ENCODE measurements at places on chromosomes 7 and 10.

DNA sequence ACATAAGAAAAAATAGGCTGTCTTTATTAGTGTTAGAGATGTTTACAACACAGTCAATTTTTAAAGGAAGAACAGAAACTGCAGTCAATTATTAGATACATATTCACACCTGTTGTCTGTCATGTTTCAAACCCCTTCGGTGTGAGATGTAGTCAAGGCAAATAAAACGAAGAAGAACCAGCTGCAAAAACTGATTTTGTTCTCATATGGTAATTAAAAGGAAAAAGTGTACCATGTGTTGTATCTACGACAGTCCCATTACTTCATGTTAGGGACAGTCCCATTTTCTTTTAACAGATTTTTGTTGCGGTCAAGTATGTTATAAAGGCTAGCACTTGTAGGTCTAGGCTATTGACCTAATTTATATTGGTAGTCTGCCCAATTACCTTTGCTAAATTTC lies 149.4 kb downstream of the LRRN3 start:
- DNase-seq = no peak

DNA sequence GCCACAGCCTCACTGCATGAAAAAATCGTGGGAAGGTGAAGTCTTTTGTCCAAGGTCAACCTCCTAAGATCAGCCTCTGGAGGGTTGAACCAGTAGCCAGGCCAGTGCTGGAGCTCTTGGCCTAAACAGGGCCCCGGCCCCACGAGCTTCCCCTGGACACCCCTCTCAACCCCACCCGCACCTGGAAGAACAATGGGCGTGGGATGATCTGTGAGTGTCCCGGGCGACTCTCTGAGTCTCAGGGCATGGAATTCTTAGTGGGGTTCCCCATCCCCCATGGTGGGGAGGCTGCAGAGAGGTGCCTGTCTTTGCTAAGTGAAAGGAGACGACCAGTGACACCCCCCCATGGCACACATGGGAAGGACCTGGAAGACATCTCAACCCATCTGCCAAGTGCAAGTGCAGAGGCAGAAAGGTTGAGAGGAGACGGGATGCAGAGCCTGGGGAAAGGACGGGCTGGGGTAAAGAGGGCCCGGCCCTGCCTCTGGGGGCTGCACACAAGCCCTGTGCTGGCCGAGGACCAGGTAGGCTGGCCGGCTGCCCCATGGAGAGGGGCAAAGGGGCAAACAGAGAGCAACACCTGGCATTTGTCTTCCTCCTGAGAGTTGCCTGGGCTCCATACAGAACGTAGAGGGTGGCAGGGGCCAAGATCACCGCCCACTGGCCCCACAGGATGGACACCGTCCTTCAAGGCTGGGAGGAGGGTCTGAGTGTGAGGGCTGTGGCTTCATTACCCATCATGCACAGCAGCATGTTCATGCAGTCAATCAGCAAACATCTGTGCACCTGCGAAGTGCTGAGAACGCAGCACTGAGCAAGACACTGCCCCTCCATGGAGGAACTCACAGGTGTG lies 163.0 kb upstream of the PPP2R2D start:
- no peak for DNase-seq

- DNase-seq = no peak
Observed at GRCh38 chr10:31158011-31158658, 126.5 kb upstream of the ZNF438 start.

DNA sequence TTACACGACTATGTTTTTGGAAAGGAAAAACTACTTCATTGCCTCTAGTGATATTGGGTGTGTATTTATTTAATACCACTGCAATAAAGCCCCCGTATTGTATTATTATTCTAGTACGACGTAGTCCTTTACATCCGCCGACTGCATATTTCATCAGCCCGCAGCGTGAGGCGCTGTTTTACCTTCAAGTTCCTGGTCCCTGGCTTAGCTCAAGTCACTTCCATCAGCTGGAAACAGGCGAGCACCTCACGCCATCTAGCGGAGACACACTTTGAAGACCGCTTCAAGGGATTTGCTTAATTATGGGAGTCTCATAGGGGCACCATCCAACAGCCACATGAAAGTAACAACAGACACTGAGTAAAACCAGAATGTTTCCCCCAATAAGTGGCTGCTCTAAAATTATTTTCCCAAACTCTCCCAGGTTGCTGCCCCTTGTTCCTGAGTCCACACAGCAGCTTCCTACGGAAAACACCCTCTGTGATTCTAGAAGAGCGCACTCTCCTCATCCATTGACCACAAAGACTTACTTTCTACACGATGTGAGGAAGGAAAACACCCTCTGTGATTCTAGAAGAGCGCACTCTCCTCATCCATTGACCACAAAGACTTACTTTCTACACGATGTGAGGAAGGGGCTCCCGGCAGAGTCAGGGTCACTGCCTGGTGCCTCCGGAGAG lies 15.7 kb upstream of the ITIH2 start:
- peak; percentile 89 for DNase-seq

- DNase-seq = no peak
Observed at GRCh38 chr10:131267814-131268095, 43.8 kb downstream of the TCERG1L start.

GRCh38 chr7:47454974-47455871 lies 126.7 kb downstream of the TNS3 start:
- no peak for DNase-seq

- no peak for DNase-seq
Observed at GRCh38 chr10:70054902-70055301, 2.3 kb downstream of the MACROH2A2 start.

DNA sequence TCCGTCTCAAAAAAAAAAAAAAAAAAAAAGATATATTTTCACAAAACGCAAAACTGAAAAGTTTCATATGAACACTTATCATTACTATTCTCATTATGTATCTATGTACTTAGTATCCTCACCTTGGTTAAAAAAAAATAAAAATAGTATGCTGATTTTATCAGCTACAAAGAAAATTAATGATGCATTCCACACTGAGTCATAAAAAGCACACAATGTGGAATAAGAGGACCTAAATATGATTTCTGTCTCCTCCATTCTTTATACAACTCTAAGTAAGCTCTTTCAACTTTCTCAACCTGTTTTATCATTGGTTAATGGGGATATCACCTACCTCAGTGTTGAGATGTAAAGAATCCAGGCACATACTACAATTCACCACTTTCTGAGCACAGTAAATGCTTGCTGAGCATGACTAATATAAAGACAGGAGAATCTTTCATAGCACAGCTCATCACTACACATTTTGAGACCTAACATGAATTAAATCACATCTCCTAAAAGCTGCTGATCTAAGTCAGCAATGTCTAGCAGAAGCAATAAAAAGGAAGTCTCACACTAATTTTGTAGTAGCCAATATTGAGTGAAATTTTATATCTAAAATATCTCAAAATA lies 2.7 kb downstream of the SNX13 start:
- DNase-seq = no peak

GRCh38 chr10:15515202-15515601 lies 144.1 kb upstream of the FAM171A1 start:
- no peak for DNase-seq

DNA sequence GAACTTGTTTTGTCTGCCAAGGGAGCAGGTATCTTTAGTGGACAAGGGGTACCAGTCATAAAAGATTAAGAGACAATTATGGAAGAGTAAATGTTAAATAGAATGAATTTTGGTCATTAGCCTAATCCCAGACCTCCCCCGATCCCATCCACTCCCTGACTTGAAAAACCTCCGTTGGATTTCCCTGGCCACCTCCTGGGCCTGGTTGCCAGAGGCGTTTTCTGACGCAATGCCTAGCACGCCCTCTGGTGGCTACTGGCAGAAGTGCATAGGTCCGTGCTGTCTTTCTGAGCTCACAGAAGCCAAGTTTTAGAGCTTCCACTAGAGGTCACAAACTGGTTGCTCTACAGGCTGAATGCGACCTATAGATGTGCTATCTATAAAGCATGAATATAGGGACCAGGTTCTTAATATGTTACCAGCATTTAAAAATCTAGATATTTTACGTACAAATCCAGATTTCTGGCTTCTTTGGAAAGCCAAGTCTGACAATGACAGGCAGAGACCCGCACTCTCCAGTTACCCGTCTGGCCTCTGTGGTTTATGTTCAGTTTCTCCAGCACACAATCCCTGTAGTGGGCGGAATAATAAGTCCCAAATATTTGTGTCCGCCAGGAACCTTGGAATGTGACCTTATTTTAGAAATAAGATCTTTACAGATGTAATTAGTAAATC lies 39.8 kb downstream of the SPOCK2 start:
- DNase-seq = peak; percentile 95

GRCh38 chr7:142323706-142324105 lies 65.8 kb upstream of the PRSS58 start:
- DNase-seq = peak; percentile 66

DNA sequence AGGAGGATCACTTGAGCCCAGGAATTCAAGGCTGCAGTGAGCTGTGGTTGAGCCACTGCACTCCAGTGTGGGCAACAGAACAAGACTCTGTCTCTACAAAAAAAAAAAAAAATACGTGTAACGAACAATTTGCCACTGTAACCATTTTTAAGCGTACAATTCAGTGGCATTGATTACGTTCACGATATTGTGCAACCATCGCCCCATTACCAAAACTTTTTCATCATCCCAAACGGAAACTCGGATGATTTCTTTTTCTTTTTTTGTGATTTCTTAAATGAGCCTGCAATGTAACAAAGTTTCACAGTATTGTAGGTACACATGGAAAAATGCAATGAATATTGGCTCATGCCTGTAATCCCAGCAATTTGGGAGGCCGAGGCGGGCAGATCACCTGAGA lies 9.5 kb downstream of the GRIFIN start:
- no peak for DNase-seq

DNA sequence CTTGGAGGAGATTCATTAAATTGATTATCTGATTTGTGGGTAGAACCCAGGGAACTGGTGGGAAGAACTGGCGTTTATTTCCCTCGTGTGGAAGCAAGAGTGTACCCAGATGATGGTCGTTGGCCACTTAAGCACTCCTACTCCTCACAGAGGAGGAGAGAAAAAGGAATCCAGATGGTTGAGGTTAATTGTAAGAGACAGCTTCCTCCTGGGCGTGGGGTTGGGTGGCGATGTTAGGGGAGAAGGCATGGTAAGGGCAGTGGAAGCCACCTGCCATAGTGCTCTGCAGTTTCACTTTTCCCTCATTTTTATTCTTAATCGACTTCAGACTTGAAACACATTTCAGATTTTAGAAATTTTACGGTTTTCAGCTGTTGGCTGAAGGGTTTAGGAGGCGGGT lies 104.1 kb downstream of the DOCK1 start:
- DNase-seq = no peak

- peak; percentile 5 for DNase-seq
Observed at GRCh38 chr10:52729271-52730104, 43.1 kb downstream of the MBL2 start.

GRCh38 chr10:88991899-88992320 lies 1.3 kb downstream of the FAS start:
- peak; percentile 51 for DNase-seq

GRCh38 chr10:125027871-125028869 lies 86.2 kb downstream of the ZRANB1 start:
- DNase-seq = no peak

- no peak for DNase-seq
Observed at GRCh38 chr10:130689743-130690626, 553.8 kb downstream of the GLRX3 start.

GRCh38 chr7:407721-408539 lies 111.7 kb downstream of the PDGFA start:
- DNase-seq = no peak

DNA sequence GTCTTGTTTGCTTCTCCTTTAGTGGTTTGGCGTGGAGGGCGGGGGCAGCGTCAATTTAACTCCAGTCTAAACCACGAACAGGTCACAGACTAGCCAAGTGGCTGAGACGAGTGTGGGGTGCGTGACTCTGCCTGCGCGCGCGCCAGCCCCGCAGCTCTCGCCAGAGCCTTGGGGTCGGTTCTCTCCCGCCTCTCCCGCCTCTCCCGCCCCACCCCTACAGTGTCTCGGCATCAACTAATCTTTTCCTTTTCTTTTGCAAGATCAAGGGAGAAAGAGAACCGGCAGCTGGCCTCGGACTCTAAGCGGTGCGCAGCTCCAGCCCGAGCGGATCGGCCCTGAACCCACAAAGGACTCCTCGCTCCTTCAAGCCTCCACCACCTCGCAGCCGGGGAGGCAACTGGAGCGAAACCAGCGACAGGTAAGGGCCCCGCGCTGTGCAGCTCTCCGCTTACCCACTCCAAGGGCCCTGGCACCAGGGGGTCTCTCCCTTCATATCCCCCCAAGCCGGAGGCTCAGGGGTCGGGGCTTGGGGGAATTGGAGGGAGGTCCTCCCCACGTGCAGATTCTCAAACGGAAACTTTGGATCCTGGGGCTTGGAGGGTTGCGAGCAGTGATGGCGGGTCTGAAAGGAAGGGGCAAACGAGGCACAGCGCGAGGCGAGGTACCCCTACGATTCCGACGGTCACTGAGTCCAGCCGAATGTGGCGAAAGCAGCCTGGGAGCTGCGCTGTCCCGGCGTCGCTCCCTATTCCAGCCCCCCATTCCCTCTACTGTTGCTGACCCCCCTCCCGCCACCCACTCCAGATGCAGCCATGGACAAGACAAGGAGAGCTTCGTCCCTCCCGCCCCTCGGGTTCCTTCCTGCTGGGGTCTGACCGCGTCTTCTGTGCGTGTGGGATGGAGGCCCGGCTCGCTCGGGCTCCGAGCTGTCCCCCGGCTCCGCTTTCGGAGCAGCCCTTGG lies 829 bp downstream of the CHRM2 start:
- no peak for DNase-seq

DNA sequence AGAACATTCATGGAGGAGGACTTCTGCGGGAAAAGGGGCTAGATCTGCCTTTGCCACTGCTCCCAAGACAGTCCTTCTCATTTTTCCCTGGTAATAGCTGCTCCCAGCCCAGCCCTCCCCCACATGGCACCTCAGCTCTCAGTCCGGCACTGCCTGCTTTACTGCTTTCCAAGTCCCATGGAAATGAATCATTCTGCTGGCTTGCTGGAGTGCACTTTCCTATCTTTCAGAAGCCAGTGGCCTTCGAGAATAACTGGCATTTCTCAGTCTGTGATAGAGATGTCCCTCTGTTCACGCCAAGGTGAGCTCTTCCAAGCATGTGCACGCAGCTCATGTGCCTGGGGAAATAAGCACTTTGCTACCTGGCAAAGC lies 61.4 kb downstream of the SYPL1 start:
- no peak for DNase-seq

DNA sequence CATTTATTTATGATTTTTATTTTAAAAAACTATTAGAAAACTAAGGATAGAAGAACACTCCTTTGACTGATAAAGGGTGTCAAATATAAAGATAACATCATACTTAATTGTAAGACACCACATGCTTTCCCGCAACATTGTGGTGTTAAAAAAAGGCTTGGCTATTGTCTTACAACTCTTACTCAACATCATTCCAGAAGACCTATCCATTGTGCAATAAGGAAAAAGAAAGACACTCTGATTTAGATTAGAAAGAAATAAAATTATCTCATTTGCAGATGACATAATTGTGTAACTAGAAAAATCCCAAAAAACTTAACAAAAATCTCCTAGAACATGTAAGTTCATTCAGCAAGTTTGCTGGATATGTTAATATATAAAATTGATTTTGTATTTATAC lies 296.7 kb upstream of the GNAI1 start:
- no peak for DNase-seq

- no peak for DNase-seq
Observed at GRCh38 chr7:99096124-99096887, 47.6 kb downstream of the SMURF1 start.
